Renal cortical epithelial cell (primary cell): ENCODE measurements at places on chromosomes 3 and 15.

GRCh38 chr3:123188058-123188457, 13.7 kb upstream of the SEC22A start:
- no peak for DNase-seq

DNA sequence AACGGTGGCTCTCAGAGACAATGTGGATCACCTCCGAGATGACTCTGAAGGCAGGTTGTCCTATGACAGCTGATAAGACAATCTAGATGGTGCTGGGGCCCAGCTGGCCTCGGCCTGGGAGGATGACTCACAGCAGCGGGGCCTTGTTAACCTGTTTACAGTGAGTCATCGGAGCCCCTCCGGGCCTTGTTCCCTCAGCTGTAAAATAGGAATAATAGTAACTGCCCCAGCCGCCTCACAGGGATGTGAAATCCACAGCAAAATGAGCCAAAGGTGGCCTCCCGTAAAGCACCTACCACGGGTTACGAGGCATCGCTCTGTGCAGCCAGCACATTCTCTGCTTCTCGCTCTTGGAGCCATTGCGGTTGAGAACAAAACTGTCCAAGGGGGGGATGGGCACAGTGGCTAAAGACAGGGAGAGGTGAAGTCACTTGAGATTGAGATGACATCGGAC, 88.6 kb upstream of the RASGRF1 start:
- peak; percentile 82 for DNase-seq

- DNase-seq = no peak
These were observed 84.2 kb downstream of the FOXP1 start for GRCh38 chr3:71499227-71499876.

DNA sequence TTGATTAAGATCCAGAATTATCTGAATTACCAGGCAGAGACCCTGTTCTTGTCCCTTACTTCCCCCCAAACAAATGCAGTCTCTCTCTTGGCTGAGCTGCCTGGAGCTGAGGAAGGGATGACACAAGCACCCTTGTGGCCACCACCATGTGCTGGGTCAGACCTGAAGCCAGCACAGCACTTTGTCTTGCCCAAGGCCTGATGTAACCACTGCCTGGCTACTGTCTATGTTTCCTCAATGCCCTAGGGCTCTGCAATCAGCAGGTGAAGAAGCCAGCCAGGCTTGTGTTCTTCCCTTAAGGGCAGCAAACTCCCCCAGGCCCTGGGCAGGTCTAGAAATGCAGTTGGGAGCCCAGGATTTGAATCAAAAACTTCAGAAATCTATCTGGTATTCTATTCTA, 15.8 kb upstream of the CASR start:
- DNase-seq = no peak

GRCh38 chr15:58684751-58685150, 64.8 kb downstream of the ADAM10 start:
- peak; percentile 36 for DNase-seq

GRCh38 chr3:47961036-47961435, 55.2 kb downstream of the MAP4 start:
- no peak for DNase-seq

DNA sequence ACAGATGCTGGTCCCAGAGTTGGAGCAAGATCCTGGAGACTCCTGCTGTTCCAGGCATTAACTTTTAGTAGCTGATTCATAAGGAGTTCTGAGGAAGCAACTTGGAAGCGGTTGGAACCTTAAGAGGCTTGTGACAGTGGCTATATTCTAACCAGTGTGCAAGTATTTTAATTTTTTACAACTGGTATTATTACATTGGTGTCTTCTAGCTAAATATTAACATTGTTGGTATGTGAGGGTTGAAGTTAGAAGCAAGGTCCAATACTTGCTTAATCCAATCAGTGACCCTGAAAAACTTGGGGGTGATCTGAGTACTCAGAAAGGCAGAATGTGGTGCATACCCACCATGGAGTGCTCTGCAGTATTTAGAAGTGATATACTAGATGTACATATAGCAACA, 1.5 kb upstream of the OR4F15 start:
- DNase-seq = peak; percentile 75

DNA sequence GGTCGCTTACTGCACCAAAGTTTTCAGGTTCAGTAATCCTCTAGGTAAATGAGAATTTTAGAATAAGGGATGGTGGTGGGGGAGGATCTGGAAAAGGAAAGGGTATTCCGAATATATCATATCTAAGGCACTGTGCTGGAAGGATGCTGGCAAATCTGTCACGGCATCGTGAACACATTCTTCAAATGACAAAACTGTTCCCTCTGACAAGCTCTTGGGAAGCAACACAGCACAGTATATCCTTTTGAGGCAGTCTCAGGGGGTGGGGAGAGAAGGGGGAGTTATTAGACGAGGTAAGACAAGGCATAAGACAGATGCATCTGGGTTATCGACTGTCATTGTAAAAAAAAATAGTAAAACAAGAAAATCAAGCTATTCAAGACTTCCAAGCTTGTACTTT, 289.6 kb upstream of the LRRN1 start:
- DNase-seq = no peak

- DNase-seq = peak; percentile 71
These were observed 1001.0 kb downstream of the FHIT start for GRCh38 chr3:60250206-60250605.

GRCh38 chr3:194852831-194853508, 167.3 kb downstream of the FAM43A start:
- no peak for DNase-seq
